ENCODE measurements at places on chromosomes 6 and 20.

DNA sequence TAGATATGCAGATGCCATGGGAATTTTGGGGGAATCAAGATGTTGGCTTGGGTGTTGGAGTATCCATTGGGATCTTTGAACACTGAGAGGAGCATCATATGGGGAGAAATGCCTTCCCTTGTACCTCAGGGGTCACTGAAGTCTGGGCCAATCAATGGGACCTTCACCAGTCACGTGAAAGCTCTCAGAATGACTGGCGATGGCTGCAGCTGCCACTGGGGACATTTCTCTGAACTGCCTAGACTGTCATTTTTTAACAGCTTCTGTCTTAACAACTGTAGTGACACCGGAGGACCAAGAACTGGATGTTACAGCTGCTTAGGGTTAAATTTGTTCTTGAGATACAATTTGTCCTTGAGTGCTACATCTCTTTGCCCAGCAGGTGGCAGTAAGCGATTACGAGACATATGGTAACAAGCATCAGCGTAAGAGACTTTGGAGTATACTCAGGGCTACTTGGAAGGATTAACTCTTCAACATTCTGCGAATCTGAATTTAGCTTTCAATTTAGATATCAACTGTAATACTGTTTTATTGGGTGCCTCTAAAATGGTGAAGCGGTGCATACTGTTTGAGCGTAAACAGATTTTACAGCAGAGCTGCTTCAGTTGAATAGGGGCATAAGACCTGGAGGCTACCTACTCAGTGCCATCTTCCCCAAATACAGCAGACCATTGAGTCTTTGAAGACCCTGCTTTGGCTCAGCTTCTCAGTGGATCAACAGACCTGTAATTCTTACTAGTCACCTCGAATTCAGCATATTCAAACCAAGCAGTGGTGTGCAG is 36.0 kb downstream of the CCN2 start:
- DNase-seq, result peak; percentile 64

- no peak for DNase-seq
These were observed 160.0 kb upstream of the RALGAPA2 start for GRCh38 chr20:20872428-20872827.

- DNase-seq, result no peak
These were observed 78.3 kb upstream of the MMS22L start for GRCh38 chr6:97361286-97361685.

GRCh38 chr6:43455531-43456428 is at the start of gene DLK2:
TSS of gene DLK2 (minus strand) at chr6:43455548. CDS start at chr6:43454825, 723 bp downstream.
- DNase-seq, result peak; percentile 48

DNA sequence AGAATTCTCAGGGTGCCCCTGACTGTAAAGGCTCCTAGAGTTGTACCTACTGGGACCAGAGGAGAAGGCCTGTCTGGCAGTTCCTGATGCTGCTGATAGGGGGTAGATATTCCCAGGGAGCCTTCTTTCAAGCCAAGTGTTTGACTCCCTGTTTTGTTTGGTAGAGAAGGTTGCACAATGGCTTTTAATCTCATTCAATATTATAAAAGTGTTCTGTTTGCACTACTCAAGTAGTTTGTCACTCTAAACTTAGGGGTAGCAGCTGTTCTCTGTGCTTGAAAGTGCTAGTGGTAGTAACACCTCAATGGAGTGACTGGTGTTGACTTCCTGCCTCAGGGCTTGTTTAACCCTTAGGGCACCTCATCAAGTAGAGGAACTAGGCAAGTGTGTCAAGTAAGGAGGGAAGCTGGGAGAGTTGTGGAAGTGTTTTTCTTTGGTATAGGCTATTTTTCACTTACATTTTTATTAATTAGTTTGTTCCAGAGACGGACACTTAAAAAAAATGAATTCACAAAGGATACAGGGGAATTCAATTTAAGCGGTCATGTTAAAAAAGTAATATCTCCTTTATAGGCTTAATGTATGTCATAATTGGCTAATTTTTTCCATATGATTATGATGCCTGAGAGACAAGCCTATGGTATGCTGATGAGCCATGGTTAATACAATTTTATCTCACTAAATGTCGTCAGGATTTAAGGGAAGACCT is 38.1 kb downstream of the BICRAL start:
- DNase-seq, result peak; percentile 21

DNA sequence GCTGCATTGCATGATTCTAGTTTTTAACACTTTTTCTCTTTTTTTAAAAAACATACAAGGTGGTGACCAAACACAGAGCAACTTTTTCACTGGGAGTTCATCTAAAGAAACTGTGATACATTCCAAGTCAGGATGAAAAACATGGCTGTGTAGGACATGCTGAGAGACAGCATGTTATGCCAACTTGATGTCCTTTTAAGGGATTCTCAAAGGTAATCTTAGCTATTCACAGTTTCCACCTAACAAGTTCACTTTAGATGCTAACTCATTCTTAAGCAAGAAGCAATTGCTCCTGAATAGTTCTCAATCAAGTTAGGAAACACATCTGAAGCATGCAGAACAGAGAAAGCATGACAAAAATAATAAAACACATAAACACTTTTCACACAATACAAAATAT is 3.3 kb downstream of the ASCC3 start:
- DNase-seq, result no peak

DNA sequence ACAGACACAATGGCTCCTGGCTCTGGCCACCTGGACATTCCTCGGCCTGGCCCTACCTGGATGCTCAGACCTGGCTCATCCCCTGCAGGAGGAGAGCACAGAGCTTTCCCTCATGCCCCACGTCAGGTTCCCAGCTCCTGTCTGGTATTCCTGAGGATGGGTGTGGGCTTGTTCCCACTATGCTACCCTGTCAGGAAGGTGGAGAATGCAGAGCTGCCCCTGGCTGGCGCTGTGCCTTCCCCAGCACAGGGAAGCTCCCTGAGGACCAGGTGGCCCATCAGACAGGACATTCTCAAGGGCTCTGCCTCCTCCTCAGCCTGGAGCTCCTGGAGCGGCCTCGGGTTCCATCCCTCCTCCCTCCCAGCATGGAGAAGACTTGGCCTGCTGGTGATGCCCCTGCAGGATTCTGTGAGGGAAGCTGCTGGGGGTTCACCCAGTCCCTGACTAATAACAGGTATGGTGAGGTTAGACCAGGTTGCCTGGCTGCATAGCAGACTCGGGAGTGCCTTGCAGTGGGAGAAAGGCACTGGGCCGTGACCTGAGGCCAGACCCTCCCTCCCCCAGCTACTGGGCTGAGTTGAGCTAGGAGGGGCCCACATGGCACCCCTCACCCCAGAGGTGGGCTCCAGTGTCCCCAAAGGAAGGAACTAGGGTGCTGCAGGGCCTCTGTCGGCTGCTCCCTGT is 156.0 kb upstream of the MLN start:
- no peak for DNase-seq
